ENCODE measurements at places on chromosomes 13 and 19. TPM values are rescaled to one million over a fixed set of nuclear protein-coding genes. Genes with fewer than 3 reads are reported as not detected.
A peak's percentile ranks its signal among the peaks of the same experiment; 100 is the strongest.

Gene ZNF541
- 0.27 TPM for total RNA-seq

GRCh38 chr13:21894703-21895699, 224.1 kb downstream of the FGF9 start:
- DNase-seq = no peak

GRCh38 chr13:32883474-32883873, 132.7 kb upstream of the KL start:
- peak; percentile 53 for DNase-seq

DNA sequence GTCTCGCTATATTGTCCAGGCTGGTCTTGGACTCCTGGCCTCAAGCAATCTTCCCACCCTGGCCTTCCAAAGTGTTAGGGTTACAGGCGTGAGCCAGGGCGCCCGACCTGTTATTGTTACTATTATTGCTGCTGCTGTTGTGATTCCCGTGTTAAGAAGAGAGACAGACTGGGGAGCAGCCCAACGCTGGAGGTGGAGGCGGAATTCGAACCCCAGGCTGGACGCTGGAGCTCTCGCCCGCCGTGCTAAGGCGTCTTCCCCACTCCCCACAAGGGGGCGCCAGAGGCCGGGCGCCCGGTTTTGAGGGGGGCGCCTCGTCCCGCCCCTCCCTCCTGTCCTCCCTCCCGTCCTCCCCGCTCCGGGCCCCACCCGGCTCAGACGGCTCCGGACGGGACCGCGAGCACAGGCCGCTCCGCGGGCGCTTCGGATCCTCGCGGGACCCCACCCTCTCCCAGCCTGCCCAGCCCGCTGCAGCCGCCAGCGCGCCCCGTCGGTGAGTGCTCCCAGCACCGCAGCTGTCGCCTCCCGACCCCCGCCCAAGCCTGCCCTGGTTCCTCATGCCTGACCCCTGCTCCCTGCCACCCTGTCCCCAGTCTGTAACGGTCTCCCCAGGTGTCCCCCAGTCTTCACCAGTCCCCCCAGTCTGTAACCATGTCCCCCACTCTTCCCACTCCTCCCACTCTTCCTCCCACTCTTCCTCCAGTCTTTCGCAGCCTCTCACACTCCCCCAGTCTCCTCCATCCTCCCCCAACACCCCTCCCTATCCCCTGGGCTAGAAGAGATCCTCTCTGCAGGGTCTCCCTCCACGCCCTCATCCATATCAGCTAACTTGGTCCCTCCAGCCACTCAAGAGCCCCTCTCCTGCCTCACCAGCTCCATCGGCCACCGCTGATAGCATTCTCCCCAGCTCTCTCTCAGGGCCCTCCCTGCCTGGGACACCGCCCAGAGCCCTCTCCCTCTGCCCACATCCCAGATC, at the start of gene EHD2:
EHD2 (plus strand) TSS at position 377 of the 976 bp plus-strand sequence. CDS start 3,191 bp downstream, outside the sequence.
- DNase-seq = peak; percentile 69

Gene TNFSF9
- 16.3 TPM for total RNA-seq

DNA sequence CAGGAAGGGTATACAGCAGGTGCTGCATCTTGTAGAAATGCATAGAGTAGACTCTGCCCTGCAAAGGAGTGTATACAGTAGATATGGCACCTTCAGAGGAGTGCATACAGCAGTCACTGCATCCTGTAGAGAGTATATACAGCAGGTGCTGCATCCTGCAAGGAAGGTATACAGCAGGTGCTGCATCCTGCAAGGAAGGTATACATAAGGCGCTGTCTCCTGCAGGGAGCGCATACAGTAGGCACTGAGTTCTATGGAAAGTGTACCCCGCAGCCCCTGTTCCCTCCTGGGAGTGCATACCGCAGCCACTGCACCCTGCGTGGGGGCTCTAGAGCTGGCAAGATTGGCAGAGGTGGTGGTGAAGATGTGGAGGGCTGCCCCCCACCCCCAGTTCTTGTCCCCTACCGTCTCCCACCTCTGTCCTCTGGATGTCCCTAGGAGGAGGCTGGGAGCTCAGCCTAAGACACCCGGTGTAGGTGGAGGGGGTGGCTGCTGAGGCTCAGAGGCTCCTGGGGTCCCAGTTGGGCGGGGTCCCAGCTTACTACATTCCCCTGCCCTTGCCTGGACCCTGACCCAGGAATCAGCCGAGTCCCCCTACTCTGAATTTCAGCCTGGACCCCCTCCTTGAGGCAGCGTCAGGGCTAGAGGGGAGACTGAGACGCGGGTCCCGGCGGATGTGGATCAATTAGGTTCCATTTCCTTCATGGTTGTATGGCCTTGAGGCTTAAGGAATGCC, 2.3 kb upstream of the ADAMTSL5 start:
- DNase-seq = no peak

- peak; percentile 58 for DNase-seq
These were observed 785 bp upstream of the USF2 start for GRCh38 chr19:35267818-35268535.

- DNase-seq = no peak
These were observed 9.8 kb upstream of the MZF1 start for GRCh38 chr19:58582985-58583384.

- peak; percentile 29 for DNase-seq
These were observed 586 bp downstream of the MRI1 start for GRCh38 chr19:13764821-13765394.

Measured in M059J (cell line).